ENCODE measurements at places on chromosomes 6 and 20. TPM values are rescaled to one million over a fixed set of nuclear protein-coding genes. Genes with fewer than 3 reads are reported as not detected.
A peak's percentile ranks its signal among the peaks of the same experiment; 100 is the strongest.

GRCh38 chr6:7881765-7882500, 28.7 kb downstream of the TXNDC5 start:
- no peak for DNase-seq

GRCh38 chr6:98560418-98560817, 274.0 kb upstream of the POU3F2 start:
- no peak for DNase-seq

- DNase-seq: no peak
Measured at GRCh38 chr6:63637865-63638445, 2.4 kb downstream of the PHF3 start.

- DNase-seq: no peak
Measured at GRCh38 chr20:46552460-46553420, 2.3 kb upstream of the OCSTAMP start.

GRCh38 chr6:33207552-33208090, 679 bp upstream of the RING1 start:
- DNase-seq: peak; percentile 71

DNA sequence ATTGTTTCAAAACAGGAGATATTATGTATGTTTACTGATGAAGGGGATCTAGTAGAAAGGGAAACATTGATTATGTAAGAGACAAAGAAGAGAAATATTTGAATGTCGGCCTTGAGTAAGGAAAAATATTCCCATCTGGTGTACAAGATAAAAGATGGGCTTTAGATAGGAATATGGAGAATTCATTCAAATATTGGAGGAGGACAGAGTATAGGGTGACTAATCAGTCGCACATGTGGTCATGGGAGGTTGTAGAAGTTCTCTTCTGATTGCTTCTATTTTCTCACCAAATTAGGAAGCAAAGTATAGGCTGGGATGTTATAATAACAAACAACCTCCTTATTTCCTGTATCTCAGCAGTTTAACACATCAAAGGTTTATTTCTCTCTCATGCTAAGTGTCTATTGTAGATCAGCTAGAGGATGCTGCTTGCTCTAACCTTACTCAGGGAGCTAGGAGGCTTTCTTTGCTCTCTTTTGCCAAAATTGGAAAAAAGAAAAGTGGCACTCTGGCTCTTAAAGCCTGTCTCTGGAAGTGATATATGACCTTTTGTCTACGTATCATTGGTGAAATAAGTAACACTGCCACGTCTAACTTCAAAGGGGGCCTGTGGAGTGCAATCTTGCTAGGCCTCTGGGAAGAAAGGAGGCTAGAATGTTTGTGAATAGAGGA, 1.2 kb upstream of the HDDC2 start:
- DNase-seq: no peak

DNA sequence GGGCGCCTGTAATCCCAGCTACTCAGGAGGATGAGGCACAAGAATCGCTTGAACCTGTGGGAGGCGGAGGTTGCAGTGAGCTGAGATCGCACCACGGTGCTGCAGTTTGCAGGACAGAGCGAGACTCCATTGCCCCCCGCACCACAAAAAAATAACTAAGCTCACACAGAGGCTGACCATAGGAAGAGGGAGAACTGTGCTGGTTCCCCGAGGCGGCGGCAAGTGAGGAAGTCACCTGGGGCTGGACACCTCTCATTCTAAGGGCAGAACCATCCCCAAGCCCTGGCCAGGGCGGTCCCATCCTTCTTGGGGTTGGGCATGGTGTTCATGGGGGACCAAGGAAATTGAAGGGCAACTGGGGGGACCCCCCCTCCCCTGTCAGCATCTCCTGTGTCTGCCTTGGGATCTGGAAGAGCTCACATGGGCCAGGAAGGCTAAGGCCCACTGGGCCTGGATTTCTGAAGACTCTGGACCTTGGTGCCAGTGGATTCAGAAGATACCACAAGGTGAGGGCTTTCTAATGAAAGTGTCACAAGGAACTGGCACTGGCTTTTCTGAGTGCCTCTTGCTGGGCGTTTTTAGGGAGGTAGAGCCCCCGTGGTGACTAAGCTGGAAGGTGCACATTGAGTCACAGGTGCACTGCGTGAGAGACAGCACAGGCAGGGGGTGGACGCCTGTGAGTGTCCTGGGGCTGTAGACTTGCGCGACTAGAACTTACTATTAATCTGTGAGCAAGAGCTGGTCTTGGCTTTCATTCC, 11.5 kb downstream of the IRF4 start:
- no peak for DNase-seq

Gene NTSR1
- total RNA-seq: not detected

Gene IP6K3
- total RNA-seq: 47.5 TPM

Gene WASF1
- 1.7 TPM for total RNA-seq

Gene OR2H1
- not detected for total RNA-seq

Measured in left ventricle myocardium superior (tissue), 1 donor.